KBM-7 (cell line): ENCODE measurements at places on chromosomes 5 and 9.

GRCh38 chr5:159704160-159704559 lies 212.1 kb upstream of the ADRA1B start:
- no peak for DNase-seq

- DNase-seq: no peak
Observed at GRCh38 chr9:13990331-13990730, 323.6 kb downstream of the NFIB start.

- DNase-seq: no peak
Observed at GRCh38 chr5:61919920-61920319, 386.1 kb upstream of the KIF2A start.

DNA sequence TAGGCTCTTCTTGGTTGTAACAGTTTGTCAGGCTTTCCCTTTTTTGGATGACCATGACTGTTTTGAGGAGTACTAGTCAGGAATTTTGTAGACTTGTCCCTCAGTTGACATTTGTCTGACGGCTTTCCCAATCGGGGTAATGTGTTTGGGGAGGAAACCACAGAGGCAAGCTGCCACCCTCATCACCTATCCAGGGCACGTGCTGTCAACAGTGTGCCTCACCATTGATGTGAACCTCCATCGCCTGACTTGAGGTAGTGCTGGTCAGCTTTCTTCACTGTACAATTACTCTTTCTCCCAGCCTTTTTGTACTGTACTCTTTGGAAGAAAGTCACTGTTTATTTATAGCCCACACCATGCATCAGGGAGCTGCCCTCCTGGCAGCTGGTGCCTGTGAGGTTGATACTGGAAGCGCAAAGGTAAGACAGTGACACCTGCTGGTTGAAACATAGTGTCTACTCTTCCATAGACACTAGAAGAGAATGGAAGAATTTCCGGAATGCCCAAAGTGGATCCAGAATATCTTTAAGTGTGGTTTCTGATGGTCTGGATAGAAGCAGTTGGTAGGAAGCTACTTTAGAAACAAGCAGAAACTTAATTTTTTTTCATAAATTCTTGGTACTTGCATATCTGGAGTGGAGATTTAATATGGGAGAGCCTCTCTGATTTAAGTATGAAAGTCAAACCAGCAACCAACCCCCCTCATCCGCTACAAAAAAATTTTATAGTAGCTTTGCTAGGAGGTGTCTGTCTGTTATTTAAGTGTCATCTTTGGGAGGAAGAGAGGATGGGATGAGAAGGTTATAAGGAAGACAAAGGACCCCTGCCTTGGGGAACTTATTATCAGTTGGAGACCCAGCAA lies 69.3 kb downstream of the SNX30 start:
- peak; percentile 62 for DNase-seq

- DNase-seq: no peak
Observed at GRCh38 chr5:106691701-106692100, 979.0 kb downstream of the EFNA5 start.

DNA sequence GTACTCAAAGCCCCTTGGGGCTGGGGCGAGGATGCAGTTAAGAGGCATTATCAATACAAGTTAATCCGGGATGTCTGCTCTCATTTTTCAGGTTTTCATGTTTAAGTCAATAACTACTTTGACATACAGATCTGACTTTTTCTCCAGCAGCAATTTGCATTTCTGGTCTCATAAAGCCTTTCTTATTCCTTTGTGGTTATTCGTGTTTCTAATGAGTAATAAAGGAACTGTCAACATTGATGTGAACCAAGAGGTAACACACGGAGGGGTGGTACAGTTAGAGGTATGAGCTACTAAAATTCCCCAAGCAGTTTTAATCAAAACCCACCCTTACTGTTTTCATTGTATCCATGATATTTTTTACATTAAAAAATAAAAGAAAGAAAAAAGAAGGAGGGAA lies 138.0 kb upstream of the NFIB start:
- no peak for DNase-seq

DNA sequence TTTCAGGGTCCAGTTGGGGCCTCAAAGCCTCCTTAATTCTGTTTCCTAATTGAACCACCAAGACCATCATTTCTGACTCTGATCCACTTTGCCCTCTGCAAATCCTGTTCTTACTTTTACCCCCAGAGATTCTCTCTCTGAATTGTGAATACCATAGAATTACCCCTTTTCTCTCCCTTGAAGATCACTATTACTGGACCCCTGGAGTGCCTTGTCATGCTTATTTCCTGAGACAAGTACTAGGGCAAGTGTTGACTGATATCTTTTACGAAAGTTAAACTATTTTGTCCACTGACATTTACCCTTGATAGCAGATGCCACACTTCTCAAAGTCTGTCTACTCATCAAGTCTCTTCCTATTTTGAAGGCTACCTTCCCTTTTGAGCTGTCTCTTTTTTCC lies 246.9 kb upstream of the PTGER4 start:
- no peak for DNase-seq

- DNase-seq: no peak
Observed at GRCh38 chr9:93346231-93347112, 105.0 kb upstream of the FAM120A start.

GRCh38 chr9:131146186-131146585 lies 20.8 kb downstream of the NUP214 start:
- no peak for DNase-seq

DNA sequence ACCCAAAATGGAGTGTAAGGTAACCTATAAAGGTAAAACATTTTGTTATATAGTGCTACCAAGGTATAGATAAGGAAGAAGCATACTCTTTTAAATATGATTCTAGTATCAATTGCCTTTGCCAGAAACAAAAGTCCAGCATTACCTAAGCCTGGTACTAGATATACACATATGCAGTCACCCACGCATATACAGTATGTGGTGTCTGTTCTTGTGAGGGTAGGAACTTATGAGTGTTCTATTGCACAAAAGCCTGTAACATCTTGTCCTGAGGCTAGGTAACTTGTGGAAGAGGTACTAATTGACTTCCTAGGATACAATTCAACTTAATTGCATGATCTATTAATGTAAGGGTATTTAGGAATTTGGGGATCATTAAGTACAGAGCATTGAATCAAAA lies 31.3 kb upstream of the IFNE start:
- no peak for DNase-seq

DNA sequence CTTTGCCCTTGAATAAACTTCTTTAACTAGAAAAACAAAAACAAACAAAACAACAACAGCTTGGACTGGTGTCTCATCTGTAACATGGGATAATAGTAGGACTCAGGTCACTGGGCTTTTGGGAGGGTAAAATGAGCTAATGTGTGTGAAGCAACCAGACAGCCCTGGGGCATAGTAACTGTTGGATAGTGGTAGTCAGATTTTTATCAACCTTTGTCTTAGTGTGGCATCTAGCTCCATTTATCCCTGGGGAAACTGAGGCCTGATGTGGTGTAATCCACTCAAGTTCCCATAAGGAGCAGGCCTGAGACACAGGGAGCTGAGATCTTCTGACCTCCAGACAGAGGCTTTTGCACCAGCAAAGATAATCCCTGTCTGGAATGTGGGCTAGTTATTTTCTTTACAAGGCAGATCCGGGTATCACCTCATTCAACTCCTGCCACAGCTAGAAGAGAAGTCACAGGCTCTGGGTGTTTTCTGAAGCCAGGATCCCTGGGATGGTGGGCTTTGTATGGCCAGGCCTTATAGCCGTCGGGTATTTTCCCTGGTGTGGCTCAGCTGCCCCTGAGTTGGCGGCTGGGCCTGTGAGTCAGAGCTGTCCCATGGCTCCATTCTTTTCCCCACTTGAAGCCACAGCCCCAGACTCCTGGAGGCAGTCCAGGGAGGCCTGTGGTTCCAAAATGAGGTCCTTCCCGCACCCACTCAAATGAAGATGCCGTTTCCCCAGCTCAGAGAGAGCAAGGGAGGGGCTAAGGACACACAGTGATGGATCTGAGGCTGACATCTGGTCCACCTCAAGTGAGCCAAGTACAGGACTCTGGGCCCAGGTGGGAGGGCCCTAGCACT lies 26.1 kb upstream of the CSF1R start:
- no peak for DNase-seq

- DNase-seq: no peak
Observed at GRCh38 chr5:77849308-77849900, 73.3 kb upstream of the TBCA start.

DNA sequence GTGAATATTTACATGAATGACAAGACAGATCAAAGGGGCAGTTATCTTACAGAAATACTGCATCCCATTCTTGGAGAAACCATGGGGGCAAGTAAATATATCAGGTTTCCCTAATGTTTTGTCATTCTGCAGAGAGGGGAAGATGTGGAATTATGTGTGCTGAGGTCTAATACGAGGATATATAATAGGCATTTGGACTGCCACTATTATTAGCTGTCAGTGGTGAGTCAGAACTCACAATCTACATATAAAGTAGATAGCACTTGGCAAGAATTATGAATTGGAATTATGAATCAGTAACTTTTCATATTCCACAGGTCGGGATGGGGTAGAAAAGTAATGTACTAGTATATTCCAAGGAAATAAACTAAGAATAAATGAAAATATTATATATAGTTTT lies 121.7 kb downstream of the GIN1 start:
- no peak for DNase-seq

- no peak for DNase-seq
Observed at GRCh38 chr5:54491326-54491725, 26.2 kb upstream of the SNX18 start.

- DNase-seq: no peak
Observed at GRCh38 chr9:130640681-130641080, 23.7 kb upstream of the PRDM12 start.

- no peak for DNase-seq
Observed at GRCh38 chr5:169545762-169546161, 37.8 kb upstream of the SPDL1 start.

- peak; percentile 43 for DNase-seq
Observed at GRCh38 chr5:179348843-179349242, 3.6 kb upstream of the ADAMTS2 start.

- peak; percentile 88 for DNase-seq
Observed at GRCh38 chr5:181173420-181174342, 26.3 kb downstream of the OR2V2 start.

DNA sequence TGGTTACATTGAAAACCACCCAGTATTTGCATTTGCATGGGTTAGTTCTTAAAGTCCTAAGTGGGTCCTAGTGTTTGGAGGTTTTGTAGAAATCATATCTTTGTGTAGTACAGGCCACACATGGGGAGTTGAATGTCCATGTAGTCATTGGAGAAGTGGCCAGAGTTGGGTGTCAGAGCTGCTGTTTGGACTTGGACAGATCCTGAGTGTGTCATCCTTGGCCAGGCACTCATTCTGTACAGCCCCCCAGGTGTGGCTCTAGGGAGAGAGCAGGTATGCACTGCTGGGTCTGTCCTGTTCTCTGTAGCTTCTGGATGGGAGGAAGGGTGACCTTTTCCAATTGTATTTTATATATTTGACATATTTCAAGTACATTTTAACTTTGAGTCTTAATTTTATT lies 82.4 kb downstream of the IQGAP2 start:
- DNase-seq: no peak

- DNase-seq: no peak
Observed at GRCh38 chr9:103981912-103982311, 112.2 kb upstream of the SMC2 start.

DNA sequence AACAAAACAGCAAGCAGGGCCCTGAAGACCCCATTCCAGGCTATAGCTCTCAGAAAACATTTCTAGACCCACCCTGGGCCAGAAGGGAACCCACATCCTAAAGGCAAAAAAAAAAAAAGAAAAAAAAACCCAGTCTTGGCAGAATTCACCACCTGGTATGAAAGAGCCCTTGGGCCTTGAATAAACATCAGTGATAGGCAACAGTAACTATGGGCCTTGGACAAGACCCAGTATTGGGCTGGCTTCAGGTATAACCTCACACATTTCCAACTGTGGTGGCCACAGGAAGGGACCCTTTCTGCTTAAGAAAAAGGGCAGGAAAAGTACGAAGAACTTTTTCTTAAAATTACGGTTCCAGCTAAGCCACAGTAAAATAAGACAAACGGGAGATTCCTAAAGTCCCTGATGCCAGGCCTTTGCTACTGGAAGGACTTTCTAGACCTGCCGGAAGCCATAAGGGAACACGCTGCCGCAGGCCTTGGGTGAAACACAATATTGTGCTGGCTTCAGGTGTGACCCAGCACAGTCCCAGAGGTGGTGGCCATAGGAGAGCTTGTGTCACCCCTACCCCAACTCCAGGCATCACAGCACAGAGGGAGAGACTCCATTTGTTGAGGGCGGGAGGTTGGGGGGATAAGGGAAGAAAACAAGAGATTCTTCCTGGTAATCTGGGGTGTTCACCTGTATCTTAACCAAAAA lies 505.2 kb upstream of the RGMB start:
- no peak for DNase-seq

- DNase-seq: no peak
Observed at GRCh38 chr5:174777111-174777510, 52.7 kb downstream of the MSX2 start.

DNA sequence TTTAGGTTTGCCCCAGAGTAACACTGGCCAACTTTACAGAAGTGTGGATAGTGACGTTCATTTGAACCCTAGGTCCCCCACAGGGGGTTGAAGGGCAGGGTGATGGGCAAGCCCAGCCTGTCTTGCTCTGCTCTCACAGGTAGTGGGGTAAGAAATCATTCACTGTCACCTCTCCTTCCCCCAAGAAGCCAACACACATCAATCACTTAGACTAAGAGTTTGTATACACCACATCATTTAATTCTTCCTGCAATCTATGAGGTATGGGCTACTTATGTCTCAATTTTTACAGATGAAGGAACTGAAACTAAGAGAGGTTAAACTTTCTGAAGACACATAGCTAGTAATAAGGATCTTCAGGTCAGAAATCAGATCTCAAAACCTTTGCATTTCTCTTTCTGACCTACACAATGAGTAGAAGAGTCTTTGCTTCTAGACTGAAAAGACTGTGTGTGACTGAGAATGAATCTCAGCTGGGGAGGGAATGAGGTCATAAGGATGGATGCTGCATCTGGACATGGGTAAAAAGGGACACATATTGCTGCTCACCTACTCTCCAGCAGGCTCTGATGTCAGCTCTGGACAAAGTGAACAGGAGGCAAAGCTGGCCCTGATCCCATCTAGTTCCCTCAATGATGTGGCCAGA lies 81.0 kb upstream of the EQTN start:
- DNase-seq: no peak

DNA sequence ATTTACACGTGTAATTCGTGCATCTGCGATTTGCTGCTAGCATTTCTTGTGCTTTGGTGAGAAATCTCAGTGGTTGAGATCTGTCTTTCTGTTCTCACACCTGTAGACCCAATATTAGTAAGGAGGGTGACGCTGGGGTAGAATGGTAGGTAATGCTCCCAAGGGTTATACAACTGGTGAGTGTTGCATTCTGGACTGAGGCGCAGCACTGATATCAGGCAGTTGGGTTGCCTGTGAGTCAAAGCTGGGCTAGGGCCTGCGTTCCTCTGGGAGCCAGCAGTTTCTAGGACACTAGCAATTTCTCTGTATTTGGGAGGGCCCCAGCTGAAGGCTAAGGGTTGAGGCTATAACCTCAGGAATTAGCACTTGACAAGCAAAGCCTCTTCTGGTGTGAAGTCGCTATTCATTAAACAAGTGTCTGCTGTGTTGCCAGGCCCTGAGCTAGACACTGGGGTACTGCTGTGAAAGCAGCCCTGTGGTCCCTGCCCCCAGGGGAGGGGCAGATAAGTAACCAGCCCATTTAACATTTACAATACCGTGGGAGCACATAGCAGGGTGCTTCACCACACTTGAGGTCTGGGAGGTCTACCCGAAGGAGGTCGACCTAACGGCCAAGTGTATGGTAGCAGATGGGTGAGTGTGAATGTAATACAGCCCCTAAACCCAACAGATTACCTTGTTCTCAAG lies 28.7 kb downstream of the LARP1 start:
- no peak for DNase-seq
